Activated naive CD4-positive, alpha-beta T cell treated with anti-CD3 and anti-CD28 coated beads, Interleukin-2, amount 10 ng/mL, durations not matched to agents 7 days and 5 days (primary cell): ENCODE measurements at places on chromosomes 4 and X.

GRCh38 chr4:95867919-95868318 is 28.0 kb downstream of the PDHA2 start:
- no peak for DNase-seq

- DNase-seq = no peak
Measured at GRCh38 chr4:160562661-160563060, 1459.8 kb downstream of the RAPGEF2 start.

DNA sequence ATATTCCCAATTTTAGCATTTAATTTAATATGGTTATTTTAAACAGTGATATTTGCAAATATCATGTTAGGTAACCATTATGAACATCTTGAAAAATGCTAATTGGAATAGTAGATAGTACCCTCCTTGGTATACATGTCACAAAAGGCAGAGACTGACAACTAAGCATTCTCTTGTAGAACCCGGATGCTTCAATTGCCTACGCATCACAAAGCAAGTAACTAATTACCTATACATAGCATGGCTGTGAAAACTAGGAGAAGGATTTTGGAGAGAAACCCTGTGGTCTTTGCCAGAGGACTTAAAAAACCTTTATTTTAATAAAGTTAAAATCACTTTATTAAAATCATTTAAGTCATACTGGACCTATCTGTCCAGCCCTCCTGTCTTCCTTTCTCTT is 764.1 kb upstream of the TENM3 start:
- no peak for DNase-seq

GRCh38 chr4:163440040-163440439 is 33.5 kb downstream of the TKTL2 start:
- DNase-seq = no peak

GRCh38 chrX:109992203-109992602 is 10.7 kb upstream of the TMEM164 start:
- DNase-seq = no peak

GRCh38 chr4:177957596-177958360 is 515.5 kb upstream of the AGA start:
- DNase-seq = no peak
